ENCODE measurements at places on chromosomes 11 and 22.

DNA sequence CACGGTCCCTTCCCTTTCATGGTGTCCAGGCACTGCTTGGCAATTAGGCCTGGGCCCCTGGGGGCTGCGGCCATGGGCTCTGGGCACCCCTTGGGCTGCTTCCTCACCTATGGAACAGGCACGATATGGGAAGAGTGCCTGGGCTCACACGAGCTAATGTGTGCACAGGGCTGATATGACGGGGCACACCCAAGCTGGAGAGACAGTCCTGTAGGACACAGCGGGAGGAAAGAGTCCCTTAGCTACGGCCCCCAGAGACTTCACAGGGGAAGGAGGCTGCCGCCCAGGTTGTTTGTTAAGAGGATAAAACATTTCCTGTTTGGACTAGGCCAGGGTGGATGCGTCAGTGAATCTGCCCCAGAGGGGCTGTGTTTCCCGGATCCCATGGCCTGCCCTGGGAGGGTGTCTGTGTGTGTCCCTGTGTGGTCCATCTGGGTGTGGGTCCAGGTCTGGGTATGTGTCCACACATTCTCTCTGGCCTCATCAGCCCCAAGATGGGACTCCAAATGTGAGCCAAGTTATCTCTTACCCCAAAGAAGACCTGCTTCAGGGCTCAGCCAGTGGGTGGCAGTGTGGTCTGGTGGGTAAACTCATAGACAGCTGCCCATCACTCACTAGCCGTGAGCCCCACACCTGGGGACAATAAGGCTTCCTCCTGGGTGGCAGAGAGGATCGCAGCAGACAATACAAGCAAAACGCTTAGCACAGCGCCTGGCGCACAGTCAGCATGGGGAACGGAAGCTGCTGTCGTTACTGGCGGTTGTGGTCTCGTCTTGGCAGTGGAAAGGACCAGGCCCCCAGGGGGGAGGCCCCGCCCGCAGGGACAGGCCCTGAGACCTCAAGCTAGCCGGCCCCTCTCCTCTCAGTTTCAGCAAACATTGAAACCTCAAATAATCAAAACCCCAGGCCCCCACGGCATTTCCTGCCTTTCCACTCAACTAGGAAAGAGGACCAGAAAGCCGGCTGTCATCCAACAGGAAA lies 3.2 kb upstream of the EMID1 start:
- peak; percentile 65 for DNase-seq

DNA sequence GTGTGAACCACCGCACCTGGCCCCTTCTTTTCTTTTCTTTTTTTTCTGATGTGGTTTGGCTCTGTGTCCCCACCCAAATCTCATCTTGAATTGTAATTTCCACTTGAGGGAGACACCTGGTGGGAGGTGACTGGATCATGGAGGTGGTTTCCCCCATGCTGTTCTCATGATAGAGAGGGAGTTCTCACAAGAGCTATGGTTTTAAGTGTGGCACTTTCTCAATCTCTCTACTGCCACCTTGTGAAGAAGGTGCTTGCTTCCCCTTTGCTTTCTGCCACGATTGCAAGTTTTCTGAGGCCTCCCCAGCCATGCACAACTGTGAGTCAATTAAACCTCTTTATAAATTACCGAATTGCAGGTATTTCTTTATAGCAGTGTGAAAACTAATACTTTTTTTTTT lies 4.9 kb upstream of the TCN2 start:
- no peak for DNase-seq

- DNase-seq: no peak
Observed at GRCh38 chr11:8022876-8023275, 35.7 kb downstream of the EIF3F start.

DNA sequence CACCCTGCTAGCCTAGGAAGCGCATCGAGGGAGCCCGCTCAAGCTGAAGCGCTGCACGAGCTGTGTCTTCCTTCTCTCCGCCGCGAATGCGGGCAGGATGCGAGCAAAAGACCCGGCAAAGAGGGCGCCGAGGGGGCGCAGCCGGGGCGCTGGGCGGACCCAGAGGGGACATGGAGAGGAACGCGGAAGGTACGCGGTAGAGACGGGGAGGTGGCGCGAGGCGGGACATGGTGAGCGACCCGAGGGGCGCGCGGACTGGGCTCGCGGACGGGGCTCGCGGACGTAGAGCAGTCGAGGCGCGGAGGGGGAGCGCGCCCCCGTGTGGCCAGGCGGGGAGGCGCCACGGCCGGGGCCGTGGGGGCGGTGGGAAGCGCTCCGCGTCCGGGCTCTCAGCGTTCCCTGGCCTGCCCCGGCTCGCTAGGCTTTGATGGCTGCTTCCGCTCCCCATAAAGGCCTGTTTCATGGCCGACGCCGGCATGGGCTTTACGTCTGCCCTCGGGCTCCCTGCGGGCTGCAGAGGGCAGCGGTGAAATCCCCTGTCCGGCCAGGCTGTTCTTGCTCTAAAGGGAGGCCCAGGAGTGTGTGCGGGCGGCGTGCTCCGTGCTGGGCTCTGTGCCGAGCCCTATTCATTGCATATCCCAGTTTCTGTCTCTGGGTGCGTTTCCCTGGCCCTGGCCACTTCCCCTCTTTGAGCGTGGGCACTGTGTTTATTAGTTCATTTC lies 31.2 kb upstream of the TRIM29 start:
- DNase-seq: peak; percentile 67

- no peak for DNase-seq
Observed at GRCh38 chr22:17958166-17958565, 66.2 kb downstream of the MICAL3 start.

GRCh38 chr11:6440906-6441358 lies at the start of gene HPX:
TSS of gene HPX (minus strand) at chr11:6440987. CDS start at chr11:6440963, 24 bp downstream.
- no peak for DNase-seq

GRCh38 chr11:130391711-130392110 lies 36.7 kb downstream of the ADAMTS8 start:
- no peak for DNase-seq

GRCh38 chr11:123590296-123590912 lies 64.0 kb downstream of the SCN3B start:
- DNase-seq: peak; percentile 5

GRCh38 chr11:114311946-114312345 lies 15.7 kb downstream of the NNMT start:
- DNase-seq: no peak

DNA sequence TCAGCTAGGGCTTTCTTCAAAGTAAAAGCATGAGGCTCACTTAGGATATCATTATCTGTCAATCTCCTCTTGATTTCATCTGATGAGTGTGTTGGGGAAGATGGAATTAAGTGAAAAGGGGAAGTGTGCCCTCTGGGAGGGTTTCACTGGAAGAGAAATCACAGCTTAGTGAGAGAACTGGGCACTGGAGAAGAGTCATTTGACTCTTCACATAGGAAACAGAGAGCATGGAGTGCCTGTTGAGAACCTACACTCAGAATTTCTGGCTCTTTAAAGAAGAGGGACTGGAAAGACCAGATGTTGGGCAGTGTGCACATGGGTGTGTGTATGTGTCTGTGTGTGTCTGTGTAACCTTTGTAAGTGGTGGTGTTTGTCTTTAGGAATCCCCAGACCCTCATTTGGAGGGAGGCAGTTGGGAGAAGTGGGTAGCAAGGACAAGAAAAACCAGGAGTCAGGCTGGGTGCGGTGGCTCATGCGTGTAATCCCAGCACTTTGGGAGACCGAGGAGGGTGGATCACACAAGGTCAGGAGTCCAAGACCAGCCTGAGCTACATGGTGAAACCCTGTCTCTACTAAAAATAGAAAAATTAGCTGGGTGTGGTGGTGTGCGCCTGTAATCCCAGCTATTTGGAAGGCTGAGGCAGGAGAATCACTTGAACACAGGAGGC lies 10.0 kb downstream of the STX3 start:
- DNase-seq: no peak

DNA sequence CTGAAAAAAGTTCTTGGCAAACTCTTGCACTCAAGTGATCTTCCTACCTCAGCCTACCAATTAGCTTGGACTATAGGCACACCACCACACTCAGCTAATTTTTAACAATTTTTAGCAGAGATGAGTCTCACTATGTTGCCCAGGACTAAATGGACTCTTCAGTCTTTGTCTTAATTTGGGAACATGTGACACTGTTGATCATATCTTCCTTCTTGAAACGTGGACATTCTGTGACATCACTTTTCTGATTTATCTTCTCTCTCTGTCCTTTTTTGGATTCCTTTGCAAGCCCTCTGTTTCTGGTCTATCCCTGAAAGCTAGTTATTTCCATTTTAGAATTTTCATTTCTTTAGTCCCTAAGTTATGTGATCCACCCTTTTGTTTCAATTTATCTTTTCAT lies 42.0 kb downstream of the RSF1 start:
- no peak for DNase-seq

DNA sequence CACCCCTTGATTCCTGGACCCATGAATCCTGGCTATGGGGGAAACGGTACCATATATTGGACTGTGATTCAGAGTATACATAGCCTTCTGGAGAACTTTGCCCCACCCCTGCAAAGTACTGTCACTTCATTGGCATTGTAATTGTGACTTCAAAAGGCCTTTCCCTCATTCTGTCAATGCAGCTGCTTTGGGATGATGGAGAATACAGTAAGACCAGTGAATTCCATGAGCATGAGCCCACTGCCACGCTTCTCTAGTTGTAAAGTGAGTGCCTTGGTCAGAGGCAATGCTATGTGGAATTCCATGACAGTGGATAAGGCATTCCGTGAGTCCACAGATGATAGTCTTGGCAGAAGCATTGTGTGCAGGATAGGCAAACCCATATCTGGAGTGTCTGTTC lies 25.7 kb upstream of the MSANTD2 start:
- no peak for DNase-seq

DNA sequence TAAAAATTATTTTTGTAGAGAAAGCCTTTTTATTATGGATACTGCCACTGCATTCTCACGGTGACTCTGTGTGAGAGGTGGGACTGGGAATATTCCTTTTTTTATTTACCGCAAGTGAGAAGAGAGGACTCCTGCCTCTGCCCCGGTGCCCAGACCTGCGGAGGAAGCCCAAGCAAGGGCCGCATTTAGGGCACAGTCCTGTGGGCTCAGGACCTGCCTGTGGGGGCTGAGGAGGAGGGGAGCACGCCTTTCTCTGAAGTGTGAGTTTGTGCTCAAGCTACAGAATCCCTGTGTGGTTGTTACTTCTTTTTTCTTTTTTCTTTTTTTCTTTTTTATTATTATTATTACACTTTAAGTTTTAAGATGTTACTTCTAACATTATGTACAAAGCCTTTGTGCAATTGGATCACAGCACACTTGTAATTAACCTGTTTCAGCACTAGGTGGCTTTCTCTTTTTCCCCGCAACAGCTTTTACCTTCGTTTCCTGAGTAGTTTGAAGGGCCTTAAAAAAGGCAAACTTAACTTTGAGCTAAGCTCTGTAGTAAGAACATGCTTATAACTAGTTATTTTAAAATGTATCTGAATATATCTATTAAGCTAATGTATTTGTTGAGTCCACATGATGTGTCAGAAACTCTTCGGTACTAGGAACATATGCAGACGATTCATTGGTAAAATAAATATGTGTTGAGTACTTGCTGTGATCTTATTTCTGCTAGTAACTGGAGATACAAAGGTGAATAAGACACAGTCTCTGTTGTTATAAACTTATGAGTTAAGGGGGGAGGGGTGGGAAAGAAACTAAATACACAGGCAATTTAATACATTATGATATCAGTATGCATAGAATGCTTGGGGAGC lies 18.3 kb downstream of the AMOTL1 start:
- peak; percentile 49 for DNase-seq

GRCh38 chr11:58286249-58286648 lies 18.2 kb upstream of the OR10W1 start:
- no peak for DNase-seq

GRCh38 chr11:67372993-67373647 lies at the start of gene CLCF1:
TSS of gene CLCF1 (minus strand) at chr11:67373598. CDS start at chr11:67373539, 59 bp downstream.
- peak; percentile 72 for DNase-seq

DNA sequence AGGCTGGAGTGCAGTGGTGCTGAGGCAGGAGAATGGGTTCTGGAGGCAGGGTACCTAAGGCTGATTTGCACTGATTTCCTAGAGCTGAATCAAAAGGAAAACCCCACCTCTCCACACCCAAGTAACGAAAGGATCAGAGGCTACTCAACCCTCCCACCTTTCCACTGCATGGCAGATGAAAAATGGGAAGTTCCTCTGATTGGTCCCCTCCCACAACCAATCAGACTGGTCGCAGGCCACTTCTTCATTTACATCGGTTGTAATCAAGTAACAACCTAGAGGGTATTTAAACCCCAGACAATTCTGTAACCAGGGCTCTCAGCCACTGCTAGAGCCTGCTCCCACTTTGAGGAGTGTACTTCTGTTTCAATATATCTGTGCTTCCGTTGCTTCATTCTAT lies 18.6 kb upstream of the PARVB start:
- no peak for DNase-seq

- no peak for DNase-seq
Observed at GRCh38 chr11:118281284-118281683, 17.2 kb upstream of the MPZL2 start.

- no peak for DNase-seq
Observed at GRCh38 chr11:68934666-68935065, 31.0 kb downstream of the IGHMBP2 start.

DNA sequence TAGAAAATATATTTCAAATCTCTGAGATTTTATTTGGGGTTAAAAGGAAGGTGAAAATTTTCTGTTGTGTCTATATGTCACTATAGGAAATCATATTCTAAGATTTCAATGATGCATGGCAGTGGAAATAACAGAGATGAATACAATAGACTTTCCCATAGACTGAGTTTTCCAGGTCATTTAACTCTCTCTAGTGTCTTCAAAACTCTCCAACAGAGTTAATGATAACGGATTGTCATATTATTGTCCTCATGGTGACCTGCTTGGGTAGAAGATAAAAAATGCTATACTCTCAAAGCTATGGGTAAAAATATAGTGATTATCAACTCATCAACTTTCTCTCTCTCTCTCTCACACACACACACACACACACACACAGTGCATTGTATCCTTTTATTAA lies 312.9 kb downstream of the CNTN5 start:
- no peak for DNase-seq

GRCh38 chr11:86219311-86220193 lies 25.0 kb upstream of the EED start:
- no peak for DNase-seq

- peak; percentile 41 for DNase-seq
Observed at GRCh38 chr11:109298865-109299264, 123.1 kb upstream of the C11orf87 start.

GRCh38 chr11:104151404-104152204 lies 12.3 kb downstream of the PDGFD start:
- peak; percentile 16 for DNase-seq

DNA sequence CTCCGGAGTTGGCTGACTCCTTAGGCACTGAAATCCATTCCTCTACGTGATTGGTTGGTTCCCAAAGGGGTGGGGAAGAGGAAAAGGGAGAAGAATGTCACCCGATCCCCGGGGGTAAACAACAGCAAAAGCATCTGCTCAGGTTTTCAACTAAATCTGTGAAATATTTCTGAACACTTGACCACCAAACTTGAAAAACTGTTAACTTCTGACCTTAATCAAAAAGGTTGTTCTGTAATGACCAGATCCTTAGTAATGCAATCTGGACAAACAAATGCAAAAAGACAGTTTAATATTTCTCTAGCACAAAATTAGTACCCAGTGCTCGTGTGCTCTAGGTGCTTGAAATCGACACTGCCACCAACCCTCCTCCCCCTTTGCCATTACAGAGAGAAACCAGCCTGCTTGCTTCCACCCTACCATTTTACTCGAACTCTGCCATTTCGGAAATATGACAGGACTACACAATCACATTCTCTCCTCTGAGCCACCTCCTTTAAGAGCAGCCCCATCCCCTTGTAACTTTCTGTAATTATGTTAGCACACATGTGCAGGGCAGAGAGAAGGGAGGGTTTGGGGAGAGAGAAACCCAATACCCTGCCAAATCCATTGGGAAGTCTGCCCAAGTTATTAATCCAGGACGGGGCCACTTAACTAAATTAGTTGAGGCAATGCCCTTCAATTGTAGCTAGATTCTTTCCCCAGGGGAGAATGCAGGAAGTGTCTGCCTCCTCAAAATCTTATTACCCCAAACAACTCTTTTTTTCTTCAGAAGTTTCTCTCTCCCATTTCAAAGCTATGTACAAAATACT lies 113.8 kb downstream of the RBFOX2 start:
- peak; percentile 91 for DNase-seq
